ENCODE measurements at places on chromosomes 3 and 15.

DNA sequence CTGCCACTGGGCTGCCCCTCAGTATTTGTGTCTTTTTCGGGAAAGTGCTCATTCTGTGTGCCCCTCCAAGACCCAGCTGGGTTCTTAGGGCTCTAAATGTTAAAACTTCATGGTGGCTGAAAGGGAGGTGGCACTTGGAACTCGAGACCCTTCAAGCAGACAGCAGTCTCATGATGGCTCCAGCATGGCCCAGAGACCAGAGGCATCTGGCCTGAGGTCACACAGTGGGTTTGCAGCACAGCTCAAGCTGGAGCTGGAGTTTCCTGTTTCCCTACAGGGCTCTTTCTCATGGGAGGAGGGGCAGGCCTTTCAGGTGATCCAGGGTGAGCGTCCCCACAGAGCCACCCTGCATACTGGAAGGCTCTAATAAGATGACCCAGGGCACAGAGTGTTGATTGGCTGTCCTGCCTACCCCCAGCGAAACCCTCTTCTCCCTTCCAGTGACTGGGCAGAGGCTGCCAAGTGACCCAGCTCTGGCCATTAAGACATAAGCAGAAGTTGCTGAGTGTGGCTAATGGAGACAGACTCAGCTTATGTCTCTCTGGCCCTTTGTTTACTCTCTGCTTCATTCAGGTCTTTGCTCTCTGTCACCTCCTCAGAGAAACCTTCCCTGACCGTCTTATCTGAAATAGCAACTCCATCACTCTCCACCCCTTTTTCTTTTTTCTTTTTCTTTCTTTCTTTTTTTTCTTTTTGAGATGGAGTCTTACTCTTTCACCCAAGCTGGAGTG is 166.6 kb upstream of the SMAD3 start:
- DNase-seq = no peak

- no peak for DNase-seq
Observed at GRCh38 chr3:118527514-118528044, 507.1 kb downstream of the IGSF11 start.

GRCh38 chr15:78059110-78059839 is 18.2 kb downstream of the TBC1D2B start:
- no peak for DNase-seq

DNA sequence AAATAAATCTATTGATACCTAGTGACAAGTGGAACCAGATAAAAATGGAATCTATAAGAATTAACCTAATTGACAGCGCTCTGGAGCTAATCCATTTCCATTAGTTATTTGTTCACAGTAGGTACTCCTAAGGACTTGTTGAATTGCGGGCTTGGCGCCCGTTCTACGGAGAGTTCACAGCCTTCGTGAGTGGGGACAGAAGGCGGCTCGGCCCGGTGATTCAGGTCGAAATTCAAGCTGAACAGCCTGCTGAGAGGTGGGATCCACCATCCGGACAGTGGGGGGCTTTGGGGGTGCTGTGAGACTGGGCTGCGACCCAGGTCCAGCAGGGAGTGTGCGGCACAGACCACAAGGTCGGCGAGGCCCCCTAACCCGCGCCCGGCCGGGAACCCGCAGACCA is 779 bp upstream of the CTNNB1 start:
- DNase-seq = peak; percentile 16

DNA sequence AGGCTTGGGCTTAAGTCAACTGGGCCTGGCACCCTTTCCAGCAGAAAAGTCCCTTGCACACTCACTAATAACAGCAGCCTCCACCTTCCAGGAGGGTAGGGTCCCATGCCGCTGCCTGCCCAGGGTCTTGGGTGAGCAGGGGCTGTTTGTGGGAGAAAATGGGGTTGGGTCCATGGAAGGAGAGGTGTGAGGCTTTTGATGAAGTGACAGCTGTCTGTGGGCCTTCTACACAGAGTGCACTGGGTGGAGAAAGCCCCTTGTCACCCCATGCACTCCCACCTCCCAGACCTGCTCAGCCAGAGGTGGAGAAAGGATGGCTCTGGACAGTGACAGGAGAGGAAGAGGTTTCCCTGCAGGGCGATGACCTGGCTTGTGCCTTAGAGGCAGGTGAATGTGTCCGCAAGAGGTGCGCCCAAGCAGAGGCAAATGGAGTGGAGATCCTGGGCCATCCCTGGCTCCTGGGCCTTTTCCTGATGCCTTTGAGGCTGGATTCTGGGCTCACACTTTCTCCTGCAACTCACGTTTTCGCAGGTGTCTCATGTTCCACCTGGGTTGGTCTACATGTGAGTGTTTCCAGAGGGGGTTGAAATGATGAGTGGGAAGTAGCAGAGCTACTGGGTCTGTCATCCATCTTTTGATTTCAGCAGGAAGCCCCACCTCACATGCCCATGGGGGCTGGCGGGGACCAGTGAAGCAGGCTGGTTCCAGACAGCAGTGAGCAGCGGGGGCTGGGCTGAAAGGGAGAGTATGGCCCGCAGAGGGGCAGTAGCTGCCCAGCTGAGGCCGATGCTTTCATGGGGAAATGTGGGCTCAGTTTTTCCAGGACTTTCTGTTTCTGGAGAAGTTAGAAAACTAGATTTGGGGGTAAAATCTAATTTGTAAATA is 85.2 kb upstream of the PRR23E start:
- no peak for DNase-seq

DNA sequence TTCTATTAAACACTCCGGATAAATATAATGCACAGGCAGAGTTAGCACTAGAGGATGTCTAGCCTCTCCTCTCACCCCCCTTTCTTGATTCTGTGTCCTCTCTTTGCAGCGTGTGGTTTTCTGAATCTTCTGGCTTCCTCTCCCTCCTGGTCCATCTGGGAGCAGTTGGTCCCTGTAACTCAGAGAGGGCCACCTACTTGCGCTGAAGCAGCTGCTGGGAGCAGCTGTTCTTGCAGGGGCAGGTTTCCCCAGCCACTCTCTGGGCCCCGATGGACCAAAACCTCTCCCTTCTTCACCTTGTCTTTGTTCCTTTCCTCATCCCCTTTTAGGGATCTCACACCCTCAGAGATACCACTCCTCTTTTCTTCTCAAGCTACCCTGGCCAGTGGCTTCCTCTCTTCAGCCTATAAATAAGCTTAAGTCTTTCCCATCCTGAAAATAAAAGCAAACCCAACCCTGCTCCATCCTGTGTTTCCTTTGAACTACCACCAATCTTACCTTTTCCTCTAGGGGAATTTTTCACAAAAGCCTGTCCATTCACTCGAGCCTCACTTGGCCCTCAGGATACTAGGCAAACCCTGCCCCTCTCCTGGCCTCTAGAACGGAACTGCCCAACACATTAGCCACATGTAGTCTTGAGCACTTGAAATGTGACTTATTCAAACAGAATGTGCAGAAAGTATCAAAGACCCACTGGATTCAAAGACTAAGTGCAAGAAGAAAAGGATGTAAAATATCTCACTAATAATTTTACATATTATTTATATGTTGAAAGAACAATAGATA is 59.7 kb downstream of the STARD5 start:
- no peak for DNase-seq

- no peak for DNase-seq
Observed at GRCh38 chr3:149898771-149899170, 71.9 kb downstream of the PFN2 start.

- no peak for DNase-seq
Observed at GRCh38 chr3:66665021-66665695, 164.3 kb upstream of the LRIG1 start.

DNA sequence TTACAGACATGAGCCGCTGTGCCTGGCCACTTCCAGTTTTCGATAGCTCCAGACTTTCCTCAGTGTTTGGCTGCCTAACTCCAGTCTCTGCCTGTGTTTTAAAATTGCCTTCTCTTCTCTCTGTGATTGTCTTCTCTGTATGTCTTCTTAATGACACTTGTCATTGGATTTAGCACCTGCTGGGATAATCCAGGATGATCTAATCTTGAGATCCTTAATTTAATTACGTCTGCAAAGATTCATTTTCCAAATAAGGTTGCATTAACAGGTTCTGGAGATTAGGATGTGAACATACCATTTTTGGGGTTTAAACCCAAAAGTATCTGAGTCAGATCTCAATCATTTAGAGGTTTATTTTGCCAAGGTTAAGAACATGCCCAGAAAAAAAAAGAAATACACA is 222.2 kb upstream of the PDZRN3 start:
- DNase-seq = no peak

GRCh38 chr3:165920984-165921383 is 83.8 kb upstream of the BCHE start:
- DNase-seq = no peak

- no peak for DNase-seq
Observed at GRCh38 chr3:149850787-149851584, 38.0 kb downstream of the RNF13 start.

- no peak for DNase-seq
Observed at GRCh38 chr3:150135287-150135721, 164.6 kb upstream of the PFN2 start.

DNA sequence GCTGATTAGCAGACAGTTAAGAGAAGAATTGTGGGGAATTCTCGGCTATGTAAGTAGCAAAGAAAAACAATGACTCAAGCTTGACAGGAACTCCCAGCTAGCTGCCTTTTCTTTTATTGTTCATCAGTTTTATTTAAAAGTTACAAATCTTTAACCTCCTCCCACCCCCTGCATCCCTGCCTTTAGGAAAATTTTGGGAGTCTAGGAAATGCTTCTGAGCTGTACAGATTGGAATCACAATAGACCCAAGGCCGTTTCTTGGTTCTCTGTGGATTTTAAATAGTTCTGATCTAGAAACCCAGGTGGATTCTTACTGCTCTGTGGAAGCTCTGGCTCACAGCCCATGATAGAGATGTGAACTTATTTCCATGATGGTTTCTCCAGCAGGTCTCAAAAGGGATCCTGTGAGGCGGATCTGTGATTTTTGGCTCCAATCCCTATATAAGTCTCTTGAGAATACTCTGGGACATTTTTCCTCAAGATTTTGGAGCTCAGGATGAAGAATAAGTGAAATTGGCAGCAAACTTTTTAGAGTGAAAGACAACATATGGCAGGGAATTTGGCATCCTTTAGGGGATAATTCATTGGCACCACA is 312.3 kb downstream of the EPHA3 start:
- no peak for DNase-seq

DNA sequence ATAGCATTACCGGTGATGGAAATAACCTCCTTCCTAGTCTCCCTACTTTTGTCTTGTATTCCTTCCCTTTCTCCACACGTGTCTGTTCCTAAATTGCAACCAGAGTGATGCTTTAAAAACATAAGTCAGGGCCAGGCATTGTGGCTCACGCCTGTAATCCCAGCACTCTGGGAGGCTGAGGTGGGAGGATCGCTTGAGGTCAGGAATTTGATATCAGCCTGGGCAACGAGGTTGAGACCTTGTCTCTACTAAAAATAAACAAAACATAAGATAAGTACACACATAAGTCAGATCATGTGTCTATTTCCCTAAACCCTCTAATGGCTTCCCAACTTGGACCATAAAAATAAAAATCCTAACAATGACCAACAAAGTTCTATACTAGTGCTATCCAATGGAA is 18.4 kb downstream of the ARMC8 start:
- DNase-seq = no peak

DNA sequence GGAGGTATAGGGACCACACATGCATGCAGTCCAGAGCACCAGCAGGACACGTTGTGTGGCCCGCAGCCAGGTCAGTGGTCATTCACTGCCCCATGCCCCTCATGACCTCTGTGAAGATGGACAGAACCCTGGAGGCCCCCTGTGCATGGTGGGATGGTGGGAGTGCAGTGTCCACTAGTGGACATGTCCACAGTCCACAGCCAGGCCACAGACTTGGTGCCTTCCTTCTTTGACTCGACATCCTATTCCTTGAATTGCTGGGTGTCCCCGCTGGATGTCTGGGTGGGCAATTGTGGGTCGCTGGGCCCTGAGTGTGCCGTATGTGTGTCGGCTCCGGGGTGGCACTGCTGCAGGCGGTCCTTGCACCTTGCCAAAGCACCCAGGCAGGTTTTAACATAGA is 35.7 kb downstream of the KLF15 start:
- DNase-seq = no peak

DNA sequence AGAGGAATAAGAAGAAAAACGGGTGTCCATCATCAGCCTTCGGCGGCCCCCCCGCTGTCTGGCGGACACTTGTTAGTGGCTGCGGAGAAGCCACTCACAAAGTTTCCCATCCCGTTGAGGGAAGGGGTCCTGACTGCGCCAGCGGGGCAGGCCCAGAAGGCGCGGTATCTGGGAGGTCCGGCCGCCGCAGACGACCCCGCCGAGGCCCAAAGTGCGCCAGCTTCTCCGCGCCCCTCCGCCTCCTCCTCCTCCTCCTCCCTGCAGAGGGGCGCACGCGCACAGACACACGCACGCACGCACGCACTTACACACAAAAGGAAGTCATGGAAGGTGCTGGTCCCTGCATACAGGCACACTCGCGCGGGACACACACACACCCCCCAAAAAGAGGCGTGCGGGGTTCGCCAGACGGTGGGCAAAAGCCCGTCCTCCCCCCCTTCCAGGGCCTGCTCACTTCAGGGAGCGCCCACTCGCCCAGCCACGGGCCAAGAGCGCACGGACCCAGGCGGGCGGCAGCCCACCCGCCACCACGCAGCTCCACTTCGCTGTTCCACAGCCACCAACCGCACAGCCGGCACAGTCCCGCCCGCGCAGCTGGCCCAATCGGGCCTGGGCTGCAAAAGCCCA is 18.0 kb downstream of the ZNF148 start:
- no peak for DNase-seq

- peak; percentile 47 for DNase-seq
Observed at GRCh38 chr3:29335438-29335837, 54.6 kb downstream of the RBMS3 start.
